CD4-positive, alpha-beta T cell treated with Interleukin-15 for 4 hours (primary cell): ENCODE measurements at places on chromosomes 4 and X.

GRCh38 chrX:111823128-111823527 lies 52.9 kb upstream of the TRPC5OS start:
- DNase-seq, result no peak

- no peak for DNase-seq
These were observed 282.7 kb upstream of the TAPT1 start for GRCh38 chr4:16508968-16509367.

- no peak for DNase-seq
These were observed 1.8 kb upstream of the MID1 start for GRCh38 chrX:10622197-10622596.

DNA sequence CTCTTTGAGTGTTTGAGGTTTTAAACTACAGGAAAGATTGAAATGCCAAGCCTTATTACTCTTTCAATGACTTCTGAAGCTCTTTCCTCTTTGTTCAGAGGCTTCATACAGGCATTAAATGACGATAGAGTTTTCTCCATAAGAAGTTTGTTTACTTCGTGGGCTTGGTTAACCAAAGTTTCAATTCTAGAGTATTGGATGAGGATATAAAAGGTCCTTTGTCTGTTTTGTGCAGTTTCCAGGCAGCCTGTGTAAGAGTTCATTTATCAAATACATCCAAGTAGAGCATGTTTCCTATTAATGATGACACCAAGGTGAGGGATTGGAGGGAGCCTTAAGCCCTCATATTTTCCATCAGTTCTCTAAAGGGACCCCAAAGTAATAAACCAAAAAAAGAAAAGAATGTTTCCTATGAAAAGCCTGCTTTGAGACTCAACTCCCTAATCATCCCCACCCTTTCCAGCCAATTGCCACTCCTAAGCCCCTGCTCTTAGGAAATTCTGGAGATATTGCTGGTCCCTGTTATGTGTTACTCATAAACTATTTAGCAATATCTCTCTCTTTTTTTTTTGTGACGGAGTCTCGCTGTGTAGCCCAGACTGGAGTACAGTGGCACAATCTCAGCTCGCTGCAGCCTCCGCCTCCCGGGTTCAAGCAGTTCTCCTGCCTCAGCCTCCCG lies 106.2 kb upstream of the IL13RA1 start:
- no peak for DNase-seq

GRCh38 chrX:101206471-101206870 lies 13.1 kb upstream of the DRP2 start:
- DNase-seq, result peak; percentile 3
